ENCODE measurements at places on chromosomes 4 and X.

GRCh38 chrX:802846-803245 is 172.3 kb downstream of the SHOX start:
- H3K4me1 ChIP-seq, result no peaks in the 10 kb centered on the region
- no peak for DNase-seq
- H3K27me3 ChIP-seq, result no peaks in the 10 kb centered on the region
- no peaks in the 10 kb centered on the region for H3K36me3 ChIP-seq
- no peak overlapping the region for H3K4me3 ChIP-seq
- H3K27ac ChIP-seq, result no peak overlapping the region

- no peak overlapping the region for H3K4me3 ChIP-seq
- H3K27me3 ChIP-seq, result no peaks in the 10 kb centered on the region
- DNase-seq, result no peak
- H3K27ac ChIP-seq, result no peak overlapping the region
Observed at GRCh38 chr4:2862528-2862927, 18.9 kb downstream of the ADD1 start.

- no peaks in the 10 kb centered on the region for H3K36me3 ChIP-seq
- no peaks in the 10 kb centered on the region for H3K27me3 ChIP-seq
- no peaks in the 10 kb centered on the region for H3K4me1 ChIP-seq
- no peak overlapping the region for H3K27ac ChIP-seq
- no peak for DNase-seq
Observed at GRCh38 chr4:72767618-72768302, 198.7 kb upstream of the ADAMTS3 start.

DNA sequence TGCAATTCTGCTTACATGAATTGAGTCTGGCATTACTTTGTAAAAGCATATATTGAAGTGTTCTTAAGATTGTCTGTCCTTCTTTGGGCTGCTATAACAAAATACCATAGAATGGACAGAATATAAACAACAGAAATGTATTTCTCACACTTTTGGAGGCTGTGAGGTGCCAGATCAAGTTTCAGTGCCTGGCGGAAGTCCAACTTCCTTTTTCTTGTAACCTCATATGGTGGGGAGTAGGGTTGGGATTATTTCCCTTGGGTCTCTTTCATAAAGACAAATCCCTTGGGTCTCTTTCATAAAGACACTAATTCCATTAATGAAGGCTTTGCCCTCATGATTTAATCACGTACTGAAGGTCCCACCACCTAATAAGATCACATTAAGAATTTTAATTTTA is 199.3 kb upstream of the GRID2 start:
- DNase-seq, result no peak
- no peaks in the 10 kb centered on the region for H3K36me3 ChIP-seq
- H3K4me1 ChIP-seq, result no peaks in the 10 kb centered on the region
- no peak overlapping the region for H3K4me3 ChIP-seq

- H3K27me3 ChIP-seq, result peaks cover 4% of the 10 kb centered on the region
- DNase-seq, result no peak
- H3K4me1 ChIP-seq, result peaks cover 5% of the 10 kb centered on the region
- no peak overlapping the region for H3K27ac ChIP-seq
Observed at GRCh38 chr4:112136551-112136950, 8.7 kb upstream of the FAM241A start.

DNA sequence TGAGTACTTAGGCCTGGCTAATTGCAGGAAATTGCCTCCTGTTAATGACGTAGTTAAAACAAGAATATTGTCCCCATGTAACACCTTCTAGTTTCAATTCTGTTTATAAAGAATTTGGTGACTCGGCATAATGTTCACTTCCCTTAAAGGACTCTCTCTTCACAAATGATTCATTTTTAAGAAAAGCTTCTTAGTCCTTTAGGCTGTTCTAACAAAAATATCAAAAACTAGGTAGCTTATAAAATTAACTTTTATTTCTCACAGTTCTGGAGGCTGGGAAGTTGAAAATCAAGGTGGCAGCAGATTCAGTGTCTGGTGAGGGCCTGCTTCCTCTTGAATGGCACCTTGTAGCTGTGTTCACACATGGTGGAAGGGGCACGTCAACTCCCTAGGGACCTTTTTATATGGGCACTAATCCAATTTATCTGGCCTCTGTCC is 23.8 kb downstream of the COL25A1 start:
- DNase-seq, result no peak
- H3K4me1 ChIP-seq, result peaks cover 18% of the 10 kb centered on the region
- H3K36me3 ChIP-seq, result no peaks in the 10 kb centered on the region
- H3K27ac ChIP-seq, result no peak overlapping the region
- no peak overlapping the region for H3K4me3 ChIP-seq

DNA sequence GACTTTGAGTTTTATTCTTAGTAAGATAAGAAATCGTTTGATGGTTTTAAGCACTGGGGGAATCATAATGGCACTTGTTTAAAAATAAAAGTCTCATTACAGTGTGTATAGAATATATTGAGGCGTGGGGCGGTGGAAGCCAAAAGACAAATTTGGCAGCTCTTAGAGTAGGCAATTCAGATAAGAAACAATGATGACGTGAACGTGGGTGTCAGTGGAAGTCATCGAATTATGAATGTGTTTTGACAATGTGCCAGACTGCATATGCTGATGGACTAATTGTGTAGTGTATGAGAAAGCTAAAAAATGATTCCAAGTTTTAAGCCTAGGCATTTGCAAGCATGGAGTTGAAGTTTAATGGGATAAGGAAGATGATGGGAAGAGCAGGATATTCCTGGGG is 35.8 kb downstream of the SPANXD start:
- H3K27ac ChIP-seq, result no peak overlapping the region
- H3K4me3 ChIP-seq, result no peak overlapping the region
- H3K4me1 ChIP-seq, result no peaks in the 10 kb centered on the region
- H3K27me3 ChIP-seq, result no peaks in the 10 kb centered on the region

Measured in activated CD4-positive, alpha-beta T cell treated with anti-CD3 and anti-CD28 coated beads, Interleukin-2, amount 10 ng/mL, durations not matched to agents 7 days and 5 days (primary cell).